ENCODE measurements at places on chromosomes 5 and 9.

DNA sequence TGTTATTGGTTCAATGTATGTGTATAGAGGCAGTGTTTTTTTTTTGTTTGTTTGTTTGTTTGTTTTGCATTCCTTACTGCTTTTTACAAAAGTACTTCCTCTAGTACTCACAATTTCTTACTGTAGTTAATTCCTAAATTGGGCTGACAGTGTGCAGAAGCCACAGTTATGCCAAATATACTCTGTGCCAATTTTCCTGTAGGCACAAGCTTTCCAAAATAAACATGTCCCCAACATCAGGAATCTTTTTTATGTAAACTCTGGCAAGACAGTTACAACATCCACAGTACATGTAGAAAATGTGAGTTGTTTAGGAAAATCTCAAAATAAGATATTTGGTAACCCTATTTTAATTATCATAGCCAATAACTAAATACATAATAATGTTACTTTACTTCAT, 161.6 kb upstream of the TSLP start:
- no peak for DNase-seq

DNA sequence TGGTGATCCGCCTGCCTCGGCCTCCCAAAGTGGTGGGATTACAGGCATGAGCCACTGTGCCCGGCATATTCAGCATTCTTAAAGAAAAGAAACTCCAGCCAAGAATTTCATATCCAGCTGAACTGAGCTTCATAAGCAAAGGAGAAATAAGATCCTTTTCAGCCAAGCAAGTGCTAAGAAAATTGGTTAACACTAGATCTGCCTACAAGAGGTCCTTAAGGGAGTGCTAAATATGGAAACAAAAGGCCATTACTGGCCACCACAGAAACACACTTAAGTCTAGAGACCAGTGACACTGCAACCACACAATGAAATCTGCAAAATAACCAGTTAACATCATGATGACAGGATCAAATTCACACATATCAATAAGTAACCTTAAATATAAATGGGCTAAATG, 331.5 kb downstream of the MAN2A1 start:
- no peak for DNase-seq

- no peak for DNase-seq
These were observed 12.7 kb upstream of the FCN1 start for GRCh38 chr9:134930398-134930797.

DNA sequence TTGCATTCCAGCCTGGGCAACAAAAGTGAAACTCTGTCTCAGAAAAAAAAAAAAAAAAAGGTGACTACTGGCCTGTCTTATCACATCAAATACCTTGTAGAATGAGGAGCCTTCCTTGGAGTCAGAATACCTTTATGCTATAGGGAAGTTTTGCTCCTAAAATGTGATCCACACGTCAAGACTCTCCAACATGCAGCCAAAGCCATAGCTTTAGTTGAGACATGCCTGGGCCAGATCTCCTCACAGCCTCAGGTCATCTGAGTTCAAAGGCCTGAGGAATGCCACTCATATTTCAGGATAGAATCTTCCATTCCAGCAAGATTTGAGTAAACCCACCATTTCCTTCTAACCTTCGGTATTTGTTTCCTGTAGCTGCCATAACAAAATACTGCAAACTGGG, 13.7 kb upstream of the SOWAHA start:
- no peak for DNase-seq

GRCh38 chr5:107605596-107606125, 65.1 kb downstream of the EFNA5 start:
- DNase-seq: no peak

DNA sequence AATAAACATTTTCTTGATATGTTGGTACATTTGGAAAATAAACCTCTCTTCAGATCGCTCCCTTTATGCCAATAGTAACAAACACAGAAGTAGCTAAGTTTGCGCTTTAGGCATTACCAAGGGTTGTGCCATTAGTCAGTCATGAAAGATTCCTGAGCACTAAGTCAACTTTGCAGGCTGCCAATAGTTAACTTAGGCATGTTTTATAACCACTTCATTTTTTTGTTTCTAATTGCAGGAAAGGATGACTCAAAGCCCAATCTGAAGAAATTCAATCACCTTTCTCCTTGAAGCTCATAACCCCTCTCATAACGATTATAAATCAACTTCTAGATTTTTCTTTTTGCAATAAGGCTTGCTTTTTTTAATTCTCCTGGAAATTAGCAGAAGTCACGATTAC, 517.0 kb downstream of the AGTPBP1 start:
- no peak for DNase-seq

GRCh38 chr9:29069376-29069775, 1496.1 kb upstream of the C9orf72 start:
- DNase-seq: no peak

All from stimulated activated CD4-positive, alpha-beta T cell treated with anti-CD3 and anti-CD28 coated beads, Interleukin-4, amount 100 ng/mL, for 48 hours (primary cell).